Activated CD4-positive, alpha-beta T cell treated with anti-CD3 and anti-CD28 coated beads, Interleukin-2, amount 10 ng/mL, durations not matched to agents 24 days and 14 days (primary cell): ENCODE measurements at places on chromosomes 4 and X. TPM values are rescaled to one million over a fixed set of nuclear protein-coding genes. Genes with fewer than 3 reads are reported as not detected.

GRCh38 chr4:34718576-34719245 is 1525.6 kb downstream of the ARAP2 start:
- DNase-seq, result no peak

DNA sequence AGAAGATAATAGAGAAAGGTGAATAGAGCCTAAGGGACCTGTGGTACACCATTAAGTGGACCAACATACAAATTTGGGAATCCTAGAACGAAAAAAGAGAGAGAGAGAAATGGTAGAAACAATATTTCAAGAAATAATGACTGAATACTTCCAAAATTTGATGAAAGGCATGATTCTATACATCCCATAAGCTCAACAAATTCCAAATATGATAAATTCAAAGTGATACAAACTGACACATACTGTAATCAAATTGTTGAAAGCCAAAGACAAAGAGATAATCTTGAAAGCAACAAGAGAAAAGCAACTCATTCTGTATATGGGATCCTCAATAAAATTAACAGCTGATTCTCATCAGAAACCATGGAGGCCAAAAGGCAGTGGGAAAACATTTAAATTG is 20.6 kb upstream of the ZC4H2 start:
- DNase-seq, result no peak

- no peak for DNase-seq
Observed at GRCh38 chr4:152168987-152169616, 366.8 kb downstream of the FBXW7 start.

SHOX gene
- not detected in 2 replicates for total RNA-seq
